ENCODE measurements at places on chromosomes 13 and 19.
A peak's percentile ranks its signal among the peaks of the same experiment; 100 is the strongest.

DNA sequence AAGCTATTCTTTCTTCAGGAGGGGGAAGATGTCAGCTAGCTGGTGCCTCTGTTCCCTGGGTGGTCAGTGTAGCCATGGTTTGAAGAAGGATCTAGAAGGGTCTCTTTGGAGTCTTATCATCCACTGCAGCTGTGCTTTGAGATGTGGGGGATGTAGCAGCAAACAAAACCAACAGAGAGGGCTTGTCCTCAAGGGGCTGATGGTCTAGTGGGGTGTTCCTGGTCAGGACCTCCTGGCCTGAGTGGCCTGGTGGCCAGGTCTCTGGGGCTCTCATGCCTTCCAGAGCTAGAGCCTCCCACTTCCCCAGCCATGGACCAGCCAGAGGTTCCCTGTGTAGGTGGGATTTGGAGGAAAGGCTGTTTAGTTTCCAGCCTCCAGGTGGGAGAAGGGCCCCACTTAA, 40.3 kb downstream of the LYL1 start:
- DNase-seq, result no peak

DNA sequence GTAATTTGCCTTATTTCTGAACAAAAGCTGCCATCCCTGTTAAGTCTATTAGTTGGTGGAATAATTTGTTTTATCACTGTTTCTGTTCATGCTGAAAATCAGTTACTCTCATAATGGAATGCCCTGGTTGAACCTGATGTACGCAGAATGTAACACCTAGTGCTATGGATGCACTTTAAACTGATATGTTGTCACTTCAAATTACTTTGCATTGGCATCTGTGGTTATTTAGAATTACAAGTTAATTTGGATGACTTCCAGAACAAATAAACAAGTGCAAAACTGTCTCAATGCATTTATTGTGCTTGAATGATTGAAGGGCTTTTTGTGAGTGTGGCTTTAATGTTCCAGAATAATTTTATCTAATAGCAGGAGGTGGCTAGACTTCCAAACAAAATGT, 368.2 kb upstream of the SLITRK5 start:
- no peak for DNase-seq

- peak; percentile 66 for DNase-seq
Measured at GRCh38 chr19:35742121-35742724, at the start of gene IGFLR1. Gene IGFLR1 (minus strand): TSS chr19:35742452. CDS start chr19:35741180, 1,272 bp downstream.

- DNase-seq, result no peak
Measured at GRCh38 chr13:27336014-27336673, 65.5 kb downstream of the RASL11A start.

GRCh38 chr13:113664751-113665596, 2.0 kb upstream of the GRK1 start:
- peak; percentile 80 for DNase-seq

DNA sequence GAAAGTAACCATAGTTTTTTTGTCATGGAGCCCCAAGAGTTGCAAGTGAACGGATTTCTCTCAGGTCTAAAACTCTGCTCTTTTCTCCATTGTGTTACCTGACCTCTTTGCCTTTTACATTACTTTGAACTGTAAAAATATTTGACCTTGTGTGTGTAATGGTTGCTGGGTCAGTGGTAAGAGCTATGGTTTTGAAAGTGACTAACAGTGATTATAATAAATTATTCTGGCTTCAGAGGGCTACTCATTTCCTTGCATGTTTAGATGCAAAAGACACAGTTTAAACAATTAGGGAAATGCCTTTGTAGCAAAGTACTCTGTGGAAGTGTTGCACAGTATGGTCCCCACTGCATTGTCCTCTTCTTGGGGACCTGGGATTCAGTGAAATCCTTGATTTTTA, 29.3 kb upstream of the PSG8 start:
- no peak for DNase-seq

- DNase-seq, result no peak
Measured at GRCh38 chr19:1151037-1151724, 22.9 kb downstream of the SBNO2 start.

DNA sequence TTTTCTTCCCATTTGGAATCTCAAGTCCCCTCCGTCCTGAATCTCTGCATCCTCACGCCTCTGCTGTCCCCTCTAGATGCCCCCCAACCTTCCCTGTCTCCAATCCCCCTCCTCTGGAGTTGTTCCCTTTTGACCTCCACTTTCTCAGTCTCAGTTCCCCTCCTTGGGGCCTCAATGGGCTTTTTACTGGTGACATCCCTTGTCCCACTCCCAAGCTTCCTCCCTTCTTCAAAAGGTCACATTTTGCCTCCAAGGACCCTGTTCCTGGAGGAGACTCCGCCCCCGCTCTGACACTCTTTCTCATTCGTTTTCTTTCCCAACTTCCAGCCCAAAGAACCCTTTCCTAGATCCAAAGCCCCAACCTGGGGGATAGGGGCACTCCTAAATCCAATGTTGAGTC, 1.0 kb downstream of the AP2S1 start:
- no peak for DNase-seq

DNA sequence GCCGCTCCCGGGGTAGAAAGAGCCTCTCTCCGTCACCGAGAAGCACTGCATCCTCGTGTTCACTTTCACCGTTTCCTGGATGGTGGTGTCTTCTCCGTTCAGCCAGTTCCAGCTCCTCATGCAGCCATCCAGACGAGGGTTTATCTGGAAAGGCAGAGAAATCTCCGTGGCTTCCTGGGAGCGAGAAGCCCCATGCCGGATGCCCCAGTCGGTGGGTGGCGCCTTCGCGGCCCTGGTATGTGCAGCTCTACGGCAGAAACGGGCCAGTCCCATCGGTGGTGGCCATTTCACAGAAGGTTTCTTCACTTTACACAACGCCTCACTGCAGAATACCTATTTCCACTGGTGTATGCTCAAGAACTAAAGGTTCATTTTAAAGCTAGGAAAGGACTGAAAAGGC, 36.9 kb downstream of the GAS6 start:
- no peak for DNase-seq

DNA sequence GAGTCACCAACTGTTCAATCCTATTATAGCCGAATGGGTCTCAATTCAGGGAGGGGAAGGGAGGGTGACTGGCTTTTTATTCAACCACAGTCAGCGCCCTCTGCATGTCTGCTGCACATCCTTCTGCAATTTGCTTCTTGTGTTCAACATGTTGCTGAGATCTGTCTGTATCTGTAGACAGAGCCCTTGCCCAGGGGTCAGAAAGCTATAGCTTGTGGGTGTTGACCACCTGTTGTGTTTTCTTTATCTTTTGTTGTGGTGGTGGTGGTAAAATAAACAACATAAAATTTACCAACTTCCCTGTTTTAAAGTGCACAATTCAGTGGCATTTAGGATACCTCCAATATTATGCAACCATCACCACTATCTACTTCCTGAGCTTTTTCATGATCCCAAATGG, 12.2 kb downstream of the PPP1R12C start:
- no peak for DNase-seq

GRCh38 chr13:90091611-90092010, 1255.9 kb upstream of the MIR17HG start:
- no peak for DNase-seq

DNA sequence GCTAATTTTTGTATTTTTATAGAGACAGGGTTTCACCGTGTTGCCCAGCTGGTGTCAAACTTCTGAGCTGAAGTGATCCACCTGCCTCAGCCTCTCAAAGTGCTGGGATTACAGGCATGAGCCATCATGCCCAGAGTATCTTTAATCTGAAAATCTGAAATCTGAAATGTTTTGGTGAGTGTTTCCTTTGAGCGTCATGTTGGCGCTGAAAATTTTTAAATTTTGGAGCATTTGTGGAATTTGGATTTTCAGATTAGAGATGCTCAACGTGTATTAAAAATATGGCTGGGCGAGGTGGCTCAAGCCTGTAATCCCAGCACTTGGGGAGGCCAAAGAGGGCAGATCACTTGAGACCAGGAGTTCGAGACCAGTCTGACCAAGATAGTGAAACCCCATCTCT, 5.1 kb upstream of the CPAMD8 start:
- no peak for DNase-seq

DNA sequence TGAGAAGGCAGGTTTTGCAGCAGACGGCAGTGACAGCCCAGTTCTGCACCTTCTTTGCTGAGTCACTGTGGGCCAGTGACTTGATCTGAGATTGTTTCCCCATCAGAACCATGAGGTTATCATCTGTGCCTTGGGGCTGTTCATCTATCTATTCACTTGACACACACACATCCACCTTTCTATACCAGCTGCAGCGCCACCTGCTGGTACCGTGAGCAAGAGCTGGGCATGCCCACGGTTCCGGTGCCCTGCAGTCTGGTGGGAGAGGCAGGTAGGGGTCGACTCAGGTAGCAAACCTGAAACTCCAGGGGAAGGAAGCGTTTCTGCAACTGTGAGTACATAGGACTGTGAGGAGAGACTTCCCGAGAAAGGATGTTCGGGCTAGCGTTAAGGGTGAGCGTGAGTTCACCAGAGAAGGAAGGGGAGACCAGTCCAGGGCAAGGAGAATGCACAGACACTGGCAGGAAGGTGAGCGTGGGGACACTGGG, 7.5 kb upstream of the LIN7B start:
- DNase-seq, result peak; percentile 60

DNA sequence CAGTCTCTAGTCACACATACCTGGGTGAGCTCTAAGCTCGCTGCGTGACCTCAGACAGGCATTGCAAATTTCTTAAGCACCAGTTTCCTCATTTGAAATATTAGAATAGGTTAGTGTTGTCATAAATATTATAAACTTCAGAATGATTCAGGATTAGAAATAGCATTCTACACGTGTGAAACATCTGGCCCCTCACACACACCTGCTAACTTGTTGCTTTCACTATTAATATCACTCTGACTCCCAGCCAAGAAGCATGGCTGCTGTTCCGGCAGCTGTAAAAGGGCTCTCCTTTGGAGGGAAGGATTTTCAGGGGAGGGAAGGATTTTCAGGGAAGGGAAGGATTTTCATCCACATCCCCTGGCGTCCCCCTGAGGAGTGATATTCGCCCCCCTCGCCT, 161.3 kb upstream of the GPR12 start:
- DNase-seq, result no peak

Measured in stomach (tissue), 19 donors.